Gastrocnemius medialis (tissue), 4 donors: ENCODE measurements at places on chromosomes 12 and 14. TPM values are rescaled to one million over a fixed set of nuclear protein-coding genes. Genes with fewer than 3 reads are reported as not detected.

Gene OASL
- total RNA-seq, result 0.11 TPM

Gene FERMT2
- total RNA-seq, result 75.9 TPM

Gene KCTD10
- 14.8 TPM for total RNA-seq

Gene SNAPC1
- total RNA-seq, result 3.4 TPM

Gene C12orf60
- total RNA-seq, result 0.33 TPM
